ENCODE measurements at places on chromosomes 3 and 15.

GRCh38 chr15:31235311-31236183, 91.1 kb upstream of the KLF13 start:
- no peak for DNase-seq

DNA sequence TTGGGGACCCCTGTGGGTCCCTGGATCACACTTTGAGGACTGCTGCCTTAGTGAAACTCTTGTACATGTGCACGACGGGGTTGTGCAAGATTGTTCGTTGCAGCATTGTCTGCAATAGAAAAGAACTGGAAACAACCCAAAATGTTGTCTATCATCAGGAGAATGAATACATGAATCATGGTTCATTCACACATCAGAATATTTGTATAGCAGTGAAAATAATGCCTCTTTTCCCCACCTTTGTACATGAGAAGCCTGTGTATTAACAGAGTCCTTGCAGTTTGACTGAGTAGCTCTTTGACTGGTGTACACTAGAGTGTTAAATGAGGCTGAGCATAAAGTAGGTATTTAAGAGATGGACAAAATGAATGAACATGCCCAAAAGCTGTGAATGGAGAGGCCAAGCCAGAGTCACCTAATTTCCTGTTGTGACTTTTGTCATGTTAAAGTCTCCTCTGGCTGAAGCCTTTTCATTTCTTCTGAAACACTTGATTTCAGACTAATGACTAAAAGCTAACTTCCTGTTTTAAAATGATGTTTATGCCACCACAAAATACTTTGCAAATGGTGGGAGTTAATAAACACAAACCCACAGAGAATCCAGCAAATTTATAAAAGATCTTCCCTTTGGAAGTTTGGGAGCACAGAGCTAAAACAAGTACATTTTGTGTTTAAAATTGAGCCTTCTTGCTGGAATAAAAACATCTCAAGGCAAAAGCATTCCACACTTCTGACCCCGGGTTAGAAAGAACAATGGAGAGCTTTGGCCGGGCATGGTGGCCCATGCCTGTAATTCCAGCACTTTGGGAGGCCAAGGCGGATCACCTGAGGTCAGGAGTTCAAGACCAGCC, 20.6 kb upstream of the USP3 start:
- no peak for DNase-seq

DNA sequence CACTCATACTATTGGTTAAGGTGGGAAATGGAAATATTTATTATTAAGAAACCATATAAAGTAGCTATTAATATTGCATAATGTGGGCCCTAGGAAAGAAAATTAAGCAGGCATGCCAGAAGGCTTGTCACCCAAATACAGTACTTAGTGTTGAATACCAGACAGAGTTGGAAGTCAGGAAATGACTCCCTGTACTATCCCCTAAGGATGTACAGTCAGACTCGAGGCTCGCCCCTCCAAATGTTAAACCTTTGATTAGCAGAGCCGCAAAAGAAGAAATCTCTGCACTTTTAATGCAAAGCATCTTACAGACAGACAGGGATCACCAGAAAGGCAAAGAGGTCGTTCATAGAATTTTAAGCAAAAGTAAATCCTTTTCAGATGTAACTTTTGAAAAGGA, 11.3 kb upstream of the RBSN start:
- DNase-seq, result no peak

DNA sequence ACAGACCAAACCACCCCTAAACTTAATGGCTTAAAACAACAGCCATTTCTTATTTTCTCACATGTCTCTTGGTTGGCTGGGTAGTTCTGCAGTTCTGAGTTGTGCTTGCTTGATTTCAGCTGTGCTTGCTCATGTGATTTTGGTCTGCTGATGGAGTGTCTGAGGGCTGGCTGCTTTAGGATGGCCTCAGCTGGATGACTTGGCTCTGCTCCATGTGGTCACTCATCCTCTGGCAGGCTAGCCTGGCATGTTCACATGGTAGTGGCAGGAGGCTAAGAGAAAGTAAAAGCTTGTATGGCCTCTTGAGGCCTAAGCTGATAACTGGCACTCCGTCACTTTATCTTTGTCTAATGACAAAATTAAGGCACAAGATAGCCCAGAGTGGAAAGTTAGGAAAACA, 4.1 kb downstream of the SV2B start:
- DNase-seq, result no peak

DNA sequence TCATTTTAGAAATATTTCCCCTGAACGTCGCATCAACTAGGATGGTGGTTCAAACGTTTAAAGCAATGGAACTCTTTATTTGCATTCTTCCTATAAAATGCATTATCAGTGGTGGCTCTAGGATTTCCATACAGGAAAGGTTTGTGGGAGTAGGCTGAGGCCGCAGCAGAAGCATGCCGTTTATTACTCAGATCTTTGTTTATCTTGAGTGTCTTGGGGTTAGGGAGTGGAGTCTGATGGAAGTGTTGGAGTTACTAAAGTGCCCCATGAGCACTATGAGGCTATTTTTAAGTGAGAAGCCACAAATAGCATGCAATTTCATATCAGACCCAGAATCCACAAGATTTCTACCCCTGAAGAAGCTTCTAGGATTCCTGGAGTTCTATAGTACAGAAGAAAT, 26.2 kb downstream of the ATOSA start:
- DNase-seq, result peak; percentile 59

- no peak for DNase-seq
Observed at GRCh38 chr3:13479332-13479581, 849 bp upstream of the HDAC11 start.

GRCh38 chr15:78358102-78358870, 18.1 kb downstream of the CRABP1 start:
- DNase-seq, result no peak

DNA sequence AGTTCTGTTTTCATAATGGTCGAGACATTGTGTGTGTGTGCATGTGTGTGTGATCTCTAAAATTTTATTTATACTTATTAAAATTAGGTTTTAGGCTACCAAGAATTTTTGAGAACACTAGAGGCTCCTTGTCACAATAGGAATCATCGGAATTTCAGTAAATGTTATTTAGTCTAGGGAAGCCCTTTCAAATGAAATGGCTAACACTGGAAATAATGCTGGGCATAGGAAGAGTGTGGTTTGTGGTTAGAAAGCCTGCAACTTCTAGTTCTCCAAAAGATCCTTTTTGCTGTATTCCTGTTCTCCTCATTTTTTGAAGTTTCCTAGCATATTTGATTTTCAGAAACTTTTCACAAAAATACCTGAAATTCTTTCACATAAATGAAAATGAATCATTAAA, 92.5 kb upstream of the MBNL1 start:
- DNase-seq, result peak; percentile 61

- no peak for DNase-seq
Observed at GRCh38 chr3:117809186-117810081, 1099.9 kb downstream of the TUSC7 start.

DNA sequence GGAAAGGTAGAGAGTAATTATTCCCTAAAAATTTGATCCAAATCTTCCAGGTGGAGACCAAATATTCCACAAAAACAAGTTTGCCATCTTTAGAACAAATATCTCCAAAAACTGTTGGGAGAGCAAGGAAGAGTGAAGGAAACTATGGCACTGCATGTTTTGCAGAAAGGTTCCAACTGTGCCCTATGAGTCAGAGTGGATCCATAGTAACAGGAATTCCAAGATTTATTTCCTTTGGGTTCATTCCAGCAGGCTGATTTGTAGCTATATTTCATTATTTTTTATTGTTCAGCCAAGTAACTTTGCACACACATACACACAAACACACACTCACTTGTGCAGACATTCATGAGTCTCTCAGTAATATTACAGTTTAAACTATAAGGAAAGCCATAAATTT, 459.7 kb upstream of the EPHA6 start:
- peak; percentile 20 for DNase-seq

- DNase-seq, result no peak
Observed at GRCh38 chr3:151093905-151094304, 8.4 kb downstream of the MED12L start.

DNA sequence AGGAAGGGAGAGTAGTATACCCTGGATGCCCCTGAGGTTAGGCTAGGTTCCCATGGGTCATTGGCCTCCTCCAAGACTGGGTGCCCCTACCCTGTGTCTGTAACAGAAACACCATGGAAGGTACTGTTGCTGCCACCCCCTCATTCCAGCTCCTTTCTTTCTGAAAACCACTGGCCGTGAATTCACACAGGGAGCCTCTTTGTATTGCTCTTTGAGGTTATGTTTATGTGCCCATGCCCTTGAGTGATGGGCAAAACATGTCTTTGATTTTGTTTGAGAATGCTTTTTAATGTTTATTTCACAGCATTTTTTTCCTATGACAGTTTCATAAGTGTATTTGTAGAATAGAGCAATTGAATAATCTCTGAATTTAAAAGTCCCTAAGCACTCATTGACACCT, 79.7 kb downstream of the RARB start:
- DNase-seq, result no peak

- DNase-seq, result no peak
Observed at GRCh38 chr3:96631050-96631449, 183.3 kb upstream of the EPHA6 start.

DNA sequence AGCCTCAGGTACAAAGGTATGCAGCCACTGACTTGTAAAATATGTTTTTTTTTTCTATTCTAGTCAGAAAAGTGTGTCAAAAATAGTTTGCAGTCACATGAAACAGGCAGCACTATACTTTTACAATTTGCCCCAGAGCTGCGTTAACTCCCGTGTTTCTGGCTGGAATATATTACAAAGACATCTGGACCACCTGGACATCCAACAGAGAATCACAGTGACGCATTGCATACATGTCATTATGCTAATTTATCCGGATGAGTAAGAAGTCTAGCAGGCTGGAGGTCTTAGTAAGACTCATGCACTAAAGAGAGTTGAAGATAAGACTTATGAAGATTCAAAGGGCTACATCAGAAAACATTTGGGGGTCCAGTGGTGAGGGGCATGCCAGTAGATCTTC, 39.2 kb upstream of the STRIT1 start:
- no peak for DNase-seq

DNA sequence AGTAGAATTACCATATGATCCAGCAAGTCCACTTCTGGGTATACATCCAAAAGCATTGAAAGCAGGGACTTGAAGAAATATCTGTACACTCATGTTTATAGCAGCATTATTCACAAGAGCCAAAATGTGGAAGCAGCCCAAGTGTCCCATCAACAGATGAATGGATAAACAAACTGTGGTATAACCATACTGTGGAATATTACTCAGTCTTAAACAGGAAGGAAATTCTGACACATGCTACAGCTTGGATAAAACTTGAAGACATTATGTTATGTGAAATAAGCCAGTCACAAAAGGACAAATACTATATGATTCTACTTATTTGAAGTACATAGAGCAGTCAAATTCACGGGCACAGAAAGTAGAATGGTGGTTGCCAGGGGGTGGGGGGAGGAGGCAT, 91.2 kb downstream of the HMG20A start:
- no peak for DNase-seq

- DNase-seq, result no peak
Observed at GRCh38 chr3:174002543-174002942, 605.0 kb downstream of the NLGN1 start.

DNA sequence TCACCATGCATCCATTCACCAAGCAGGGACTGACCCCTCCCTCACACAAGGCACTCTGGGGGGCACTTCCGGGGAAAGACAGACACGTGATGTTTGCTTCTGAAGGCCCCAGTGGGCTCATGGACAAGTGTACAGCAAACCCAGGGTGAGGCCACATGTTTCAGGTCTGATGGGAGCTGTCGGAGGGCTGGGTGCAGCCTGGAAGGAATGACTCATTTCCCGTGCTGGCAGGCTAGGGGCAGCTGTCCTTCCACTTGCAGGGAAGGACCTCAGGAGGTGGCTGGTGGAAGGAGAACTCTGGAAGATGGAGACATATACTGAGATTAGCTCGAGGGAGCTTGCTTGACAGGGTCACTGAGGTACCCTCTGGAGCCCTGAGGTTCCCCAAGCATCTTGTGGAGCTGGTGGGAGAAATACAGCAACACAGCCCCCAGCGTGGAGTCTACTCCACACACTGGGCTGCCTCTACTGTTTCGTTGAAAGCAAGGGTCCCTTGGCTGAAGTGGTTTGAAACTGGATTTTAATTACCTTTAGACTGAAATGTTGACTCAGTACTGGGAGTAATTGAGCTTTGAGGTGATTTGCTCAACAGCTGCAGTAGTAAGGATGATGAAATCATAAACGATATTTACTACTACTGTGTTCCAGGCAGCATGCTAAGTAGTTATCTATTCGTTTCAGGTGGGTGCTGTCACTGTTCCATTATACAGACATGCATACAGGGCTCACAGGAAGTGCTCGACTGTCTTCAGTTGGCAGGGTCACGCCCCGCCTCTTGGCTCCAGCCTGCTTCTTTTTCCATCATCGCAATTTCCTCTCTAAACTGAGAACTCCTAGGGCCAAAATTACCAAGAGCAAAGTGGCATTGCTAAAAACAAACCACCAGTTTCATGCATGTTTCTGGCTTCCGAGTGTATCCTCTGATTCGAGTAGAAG, 230.4 kb downstream of the ADAMTS17 start:
- no peak for DNase-seq

GRCh38 chr3:104909198-104909597, 457.5 kb upstream of the ALCAM start:
- DNase-seq, result peak; percentile 43

DNA sequence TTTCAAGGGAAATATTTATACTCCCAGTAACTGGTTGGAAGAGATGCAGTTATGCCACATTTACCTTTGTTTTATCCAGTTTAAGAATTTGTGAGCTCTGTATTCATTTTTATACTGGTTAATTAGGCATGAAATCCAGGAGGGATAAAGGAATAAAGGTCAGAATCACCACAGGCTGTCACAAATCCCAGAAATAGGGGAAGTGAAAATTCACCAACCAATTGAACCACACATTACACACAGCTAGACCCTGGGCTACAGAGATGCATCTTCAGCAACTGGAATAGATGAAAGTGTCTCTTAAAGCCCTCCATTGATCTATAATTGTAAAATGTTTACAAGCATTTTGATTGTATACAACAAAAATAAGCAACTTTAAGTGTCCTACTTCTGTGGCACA, 18.5 kb downstream of the SERPINI1 start:
- no peak for DNase-seq

- DNase-seq, result peak; percentile 40
Observed at GRCh38 chr3:170961616-170962400, 53.4 kb upstream of the EIF5A2 start.

DNA sequence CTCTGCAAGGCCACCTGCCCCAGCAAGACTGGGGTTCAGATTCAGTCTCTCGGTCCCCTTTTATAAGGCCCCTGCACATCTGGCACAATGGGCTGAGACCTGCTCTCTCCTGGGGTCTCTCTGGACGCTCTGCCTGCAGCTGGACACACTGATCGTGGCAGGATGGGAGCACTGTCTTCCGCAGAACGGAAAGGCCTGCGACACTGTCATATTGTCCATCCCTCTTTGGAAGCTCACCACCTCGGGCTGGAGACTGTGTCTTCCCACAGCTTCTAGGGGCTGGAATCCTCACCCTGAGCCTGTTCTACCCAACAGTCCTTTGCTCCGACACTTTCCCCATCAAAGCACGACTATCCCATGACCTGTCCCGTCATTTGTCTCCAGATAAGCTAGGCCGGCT, 11.5 kb upstream of the IGDCC4 start:
- no peak for DNase-seq
